ENCODE measurements at places on chromosomes 13 and 19. TPM values are rescaled to one million over a fixed set of nuclear protein-coding genes. Genes with fewer than 3 reads are reported as not detected.

SIGLEC12 gene
- not detected for total RNA-seq

ZNF730 gene
- not detected for total RNA-seq

C5AR2 gene
- 1.1 TPM for total RNA-seq

ZNF726 gene
- total RNA-seq: not detected

CD33 gene
- 2.3 TPM for total RNA-seq

ZNF223 gene
- total RNA-seq: 4.2 TPM

PLVAP gene
- 83.7 TPM for total RNA-seq

GRCh38 chr13:110329258-110329657 is 22.2 kb downstream of the COL4A2 start:
- no peak for DNase-seq

- DNase-seq: no peak
Observed at GRCh38 chr13:41492432-41493260, 35.3 kb downstream of the RGCC start.

DNA sequence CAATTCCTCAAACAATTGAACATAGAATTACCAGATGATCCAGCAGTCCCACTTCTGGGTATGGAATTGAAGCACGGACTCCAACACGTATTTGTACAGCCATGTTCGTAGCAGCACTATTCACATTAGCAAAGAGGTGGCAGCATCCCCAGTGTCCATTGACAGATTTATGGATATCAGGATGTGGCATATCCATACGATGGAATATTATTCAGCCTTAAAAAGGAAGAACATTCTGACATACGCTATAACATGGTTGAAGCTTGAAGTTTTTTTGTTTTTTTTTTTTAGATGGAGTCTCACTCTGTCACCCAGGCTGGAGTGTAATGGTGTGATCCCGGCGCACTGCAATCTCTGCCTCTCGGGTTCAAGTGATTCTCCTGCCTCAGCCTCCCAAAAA is 220.6 kb downstream of the ZIC5 start:
- no peak for DNase-seq

- no peak for DNase-seq
Observed at GRCh38 chr19:42032431-42032830, 37.6 kb downstream of the GRIK5 start.

GRCh38 chr13:74683411-74683810 is 549.2 kb upstream of the KLF12 start:
- DNase-seq: no peak

- DNase-seq: no peak
Observed at GRCh38 chr13:102680842-102681740, 13.8 kb downstream of the METTL21C start.

DNA sequence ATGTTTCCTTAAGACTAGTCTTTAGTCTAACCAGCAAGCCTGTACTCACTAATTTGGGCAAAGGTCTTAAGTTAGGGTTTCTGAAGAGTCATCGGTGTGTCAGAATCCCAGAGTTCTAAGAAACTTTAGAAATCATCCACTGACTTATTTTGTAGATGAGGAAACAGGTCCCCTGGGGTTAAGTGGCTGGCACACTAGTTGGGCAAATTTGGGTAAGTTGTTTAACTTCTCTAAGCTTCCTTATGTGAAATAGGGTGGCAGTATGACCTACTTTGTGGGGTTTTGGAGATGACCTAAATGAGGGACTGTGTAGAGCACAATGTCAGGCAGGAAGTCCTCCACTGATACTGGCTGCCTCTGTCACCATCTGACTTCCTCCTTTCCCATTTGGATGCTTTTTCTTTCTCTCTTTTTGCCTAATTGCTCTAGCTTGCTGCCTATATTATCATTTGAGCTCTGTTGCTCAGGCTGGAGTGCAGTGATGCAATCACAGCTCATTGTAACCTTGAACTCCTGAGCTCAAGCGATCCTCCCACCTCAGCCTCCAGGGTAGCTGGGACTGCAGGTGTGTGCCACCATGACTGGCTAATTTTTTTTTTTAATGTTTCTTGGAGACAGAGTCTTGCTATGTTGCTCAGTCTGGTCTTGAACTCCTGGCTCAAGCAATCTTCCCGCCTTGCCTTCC is 2.3 kb downstream of the ADGRE3 start:
- DNase-seq: no peak

- DNase-seq: peak; percentile 46
Observed at GRCh38 chr13:111627596-111627995, 307.2 kb downstream of the TEX29 start.

GRCh38 chr13:105937451-105937850 is 598.0 kb downstream of the EFNB2 start:
- no peak for DNase-seq

DNA sequence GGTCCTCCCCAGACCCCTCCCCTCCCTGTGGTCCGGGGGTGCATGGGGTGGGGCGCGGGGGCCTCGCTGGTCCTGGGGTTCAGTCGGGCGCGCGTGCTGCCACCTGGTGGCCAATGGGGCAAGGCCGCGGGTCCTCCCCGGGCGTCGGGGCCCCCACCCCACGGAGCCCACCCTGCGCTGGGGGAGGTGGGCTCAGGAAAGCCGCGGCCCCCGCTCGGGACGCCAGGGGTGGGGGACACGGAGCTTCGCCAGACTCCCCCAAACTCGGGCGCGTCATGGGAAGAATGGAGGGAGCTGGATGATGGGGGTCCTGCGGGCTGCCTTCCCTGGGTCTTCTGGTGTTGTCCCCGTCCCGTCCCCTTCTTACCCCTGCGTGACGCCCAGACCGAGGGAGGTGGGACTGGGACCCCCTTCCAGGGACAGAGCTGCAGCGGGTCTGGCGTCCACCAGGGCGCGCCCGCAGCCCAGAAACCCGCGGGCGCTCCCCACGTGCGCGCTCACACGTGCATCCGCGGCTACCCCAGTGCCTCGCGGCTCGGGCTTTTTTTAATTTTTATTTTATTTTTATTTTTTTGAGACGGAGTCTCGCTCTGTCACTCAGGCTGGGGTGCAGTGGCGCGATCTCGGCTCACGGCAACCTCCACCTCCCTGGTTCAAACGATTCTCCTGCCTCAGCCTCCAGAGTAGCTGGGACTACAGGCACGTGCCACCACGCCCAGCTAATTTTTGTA is 19.8 kb upstream of the TCF3 start:
- DNase-seq: no peak

GRCh38 chr19:17103177-17103576 is 27.6 kb downstream of the MYO9B start:
- DNase-seq: no peak

DNA sequence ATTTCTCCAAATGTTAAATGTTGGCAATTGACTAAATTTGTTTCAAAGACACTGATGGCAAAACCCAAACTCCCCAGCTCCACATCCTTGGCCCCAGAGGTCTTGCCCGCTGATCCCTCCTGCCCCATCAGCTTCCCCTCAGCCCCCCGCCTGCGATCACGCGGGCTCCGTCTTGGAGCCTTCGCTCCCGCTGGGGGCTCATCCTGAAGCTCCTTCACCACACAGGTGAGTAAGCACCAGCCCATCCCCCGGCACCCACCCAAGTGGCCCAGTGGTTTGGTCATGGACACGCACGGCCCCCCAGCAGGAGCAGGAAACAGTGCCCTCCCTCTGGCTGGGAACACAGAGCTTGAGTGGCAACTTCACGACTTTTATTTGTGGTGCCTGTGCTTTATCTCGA is 14.9 kb downstream of the EPS8L1 start:
- DNase-seq: no peak

GRCh38 chr13:33524086-33524485 is 238.5 kb upstream of the STARD13 start:
- DNase-seq: no peak

DNA sequence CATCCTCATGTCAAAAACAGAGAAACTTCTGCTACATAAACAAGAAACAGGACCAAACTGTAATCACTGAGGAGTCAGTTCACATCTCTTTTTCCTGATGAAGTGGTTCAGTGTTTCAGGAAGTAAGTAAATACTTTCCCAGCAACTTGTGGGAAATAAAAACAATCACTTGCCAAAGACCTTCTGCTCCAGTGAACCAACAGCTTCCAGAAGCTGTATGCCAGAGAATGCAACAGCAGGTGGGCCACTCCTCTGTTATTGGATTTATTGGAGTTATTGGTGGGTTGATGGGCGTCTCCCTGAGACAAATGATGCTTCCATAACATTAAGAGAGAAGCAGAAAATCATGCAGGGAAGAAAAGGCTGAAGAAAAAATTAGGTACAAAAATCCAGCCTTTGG is 9.9 kb downstream of the SLC6A16 start:
- DNase-seq: peak; percentile 36
